ENCODE measurements at places on chromosomes 7 and 10.

DNA sequence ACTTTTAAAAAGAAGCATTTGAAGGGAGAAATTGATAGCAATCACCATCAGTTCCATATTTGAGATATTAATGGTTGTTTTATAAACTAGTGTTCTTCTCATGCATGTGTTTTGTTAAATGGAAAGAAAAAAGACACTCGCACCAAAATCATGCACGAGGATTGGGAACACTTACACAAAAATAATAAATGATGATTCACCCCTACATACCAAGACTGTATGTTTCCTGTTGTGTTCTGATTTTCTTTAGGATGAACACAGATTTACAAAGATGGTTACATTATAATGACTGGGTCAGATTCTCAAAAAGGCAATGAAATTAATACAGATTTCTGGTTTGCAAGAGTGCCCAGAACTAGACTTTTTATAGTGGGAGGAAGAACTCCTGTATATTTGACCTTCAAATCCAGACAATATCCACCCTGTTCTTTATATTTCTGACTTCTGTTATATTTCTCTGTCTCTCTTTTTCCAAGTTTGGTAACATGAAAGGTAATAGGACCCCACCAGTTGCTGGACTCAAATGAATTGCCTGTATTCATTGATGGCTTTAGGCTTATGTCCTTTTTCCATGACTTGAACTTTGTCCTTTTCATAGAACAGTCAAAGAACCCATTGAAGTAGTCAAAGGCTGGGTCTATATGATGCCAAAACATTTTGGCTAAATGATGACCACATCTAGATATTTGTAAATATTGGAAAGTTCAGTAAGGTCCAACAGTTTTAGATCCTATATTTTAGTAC lies 54.4 kb downstream of the SEMA3A start:
- DNase-seq = no peak

DNA sequence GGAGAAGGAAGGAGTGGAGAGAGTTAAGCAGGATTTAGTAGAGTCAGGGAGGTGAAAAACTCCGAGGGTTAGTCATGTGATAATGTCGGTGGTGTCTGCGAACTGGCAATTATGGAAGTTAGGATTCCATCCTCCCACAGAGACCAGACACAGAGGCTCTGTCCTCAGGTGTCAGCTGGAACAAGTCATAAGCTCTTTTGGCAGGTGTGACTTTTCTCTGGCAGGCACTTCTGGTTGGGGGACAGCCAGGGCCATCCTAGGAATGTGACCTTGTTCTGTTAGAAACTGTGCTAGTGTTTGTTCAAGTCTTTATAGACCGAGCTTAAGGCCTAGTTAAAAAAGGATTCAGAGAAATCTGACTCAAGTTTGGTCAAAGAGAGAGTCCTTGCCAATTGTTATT lies 371.0 kb downstream of the DPP6 start:
- DNase-seq = no peak

- DNase-seq = no peak
These were observed 113.2 kb downstream of the CALCR start for GRCh38 chr7:93461350-93461749.

- peak; percentile 81 for DNase-seq
These were observed 127.8 kb upstream of the ZNF746 start for GRCh38 chr7:149625340-149625946.

- peak; percentile 2 for DNase-seq
These were observed 181.8 kb upstream of the MDFIC start for GRCh38 chr7:114740095-114740494.
